ENCODE measurements at places on chromosomes 6 and 20. TPM values are rescaled to one million over a fixed set of nuclear protein-coding genes. Genes with fewer than 3 reads are reported as not detected.

DNA sequence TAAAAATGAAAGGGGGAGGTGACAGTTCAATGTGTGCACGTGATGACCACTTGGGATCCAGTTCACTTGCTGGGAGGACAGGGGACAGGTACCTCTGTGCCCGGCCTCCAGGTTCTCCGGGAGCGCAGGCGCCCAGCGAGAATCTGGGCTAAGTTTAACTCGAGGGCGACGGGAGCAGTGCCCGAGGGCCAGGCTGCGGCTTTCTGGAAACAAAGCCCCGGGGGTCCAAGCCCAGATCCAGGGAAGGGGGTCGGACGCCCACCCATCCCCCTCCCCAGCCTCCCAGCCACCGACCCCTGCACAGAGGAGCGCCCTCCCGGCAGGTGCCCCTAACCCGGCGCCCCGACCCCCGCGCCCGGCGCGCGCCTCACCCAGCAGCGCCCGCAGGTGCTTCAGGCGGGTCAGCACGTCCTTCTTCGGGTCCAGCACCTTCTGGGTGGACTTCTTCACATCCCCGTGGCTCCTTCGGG is 405 bp downstream of the RALGAPA2 start:
- no peak for DNase-seq
- peak overlapping the region; percentile 91 for H3K27ac ChIP-seq
- no peaks in the 10 kb centered on the region for H3K36me3 ChIP-seq
- H3K4me3 ChIP-seq = peak overlapping the region; percentile 93
- H3K4me1 ChIP-seq = peaks cover 23% of the 10 kb centered on the region

The PGC gene
- not detected for total RNA-seq

- H3K27ac ChIP-seq = peak overlapping the region; percentile 6
- H3K4me3 ChIP-seq = no peak overlapping the region
- H3K4me1 ChIP-seq = peaks cover 37% of the 10 kb centered on the region
- no peaks in the 10 kb centered on the region for H3K36me3 ChIP-seq
- no peak for DNase-seq
- no peaks in the 10 kb centered on the region for H3K27me3 ChIP-seq
Observed at GRCh38 chr6:52566853-52567279, 10.0 kb downstream of the TRAM2 start.

DNA sequence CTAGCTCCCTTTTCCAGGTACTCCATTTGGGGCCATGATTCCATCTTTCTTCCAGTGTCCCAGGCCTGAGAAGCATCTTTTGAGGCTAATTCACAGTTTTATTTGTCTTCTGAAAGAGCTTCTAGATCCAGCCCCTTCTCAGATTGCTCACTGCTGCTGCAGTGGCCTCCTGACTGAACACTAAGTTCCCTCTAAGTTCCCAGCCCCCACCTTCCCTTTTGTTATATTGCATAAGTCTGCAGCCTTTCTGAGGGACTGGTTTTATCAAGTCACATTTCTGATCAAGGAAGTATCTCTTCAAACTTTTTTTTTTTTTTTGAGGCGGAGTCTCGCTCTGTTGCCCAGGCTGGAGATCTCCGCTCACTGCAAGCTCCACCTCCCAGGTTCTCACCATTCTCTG is 10.7 kb downstream of the MAPRE1 start:
- no peak overlapping the region for H3K27ac ChIP-seq
- no peaks in the 10 kb centered on the region for H3K27me3 ChIP-seq
- H3K4me1 ChIP-seq = no peaks in the 10 kb centered on the region
- DNase-seq = no peak
- no peak overlapping the region for H3K4me3 ChIP-seq
- peaks cover 48% of the 10 kb centered on the region for H3K36me3 ChIP-seq

The MYBL2 gene
- total RNA-seq = 2.2 TPM
